Urinary bladder (tissue), 4 donors: ENCODE measurements at places on chromosomes 2 and 18. TPM values are rescaled to one million over a fixed set of nuclear protein-coding genes. Genes with fewer than 3 reads are reported as not detected.
A peak's percentile ranks its signal among the peaks of the same experiment; 100 is the strongest.

Gene CPO
- total RNA-seq = 0.53 TPM

- DNase-seq = no peak
Measured at GRCh38 chr18:2911533-2911932, 64.7 kb downstream of the EMILIN2 start.

Gene FEV
- total RNA-seq = not detected

GRCh38 chr2:227295806-227296205, 29.2 kb upstream of the MFF start:
- DNase-seq = no peak

- no peak for DNase-seq
Measured at GRCh38 chr2:196315388-196316049, 144.1 kb upstream of the STK17B start.

Gene TRABD2A
- 1.3 TPM for total RNA-seq

- no peak for DNase-seq
Measured at GRCh38 chr2:55782528-55783173, 89.0 kb upstream of the PNPT1 start.

Gene SETBP1
- 46.7 TPM for total RNA-seq

Gene SLC16A14
- 13.7 TPM for total RNA-seq

DNA sequence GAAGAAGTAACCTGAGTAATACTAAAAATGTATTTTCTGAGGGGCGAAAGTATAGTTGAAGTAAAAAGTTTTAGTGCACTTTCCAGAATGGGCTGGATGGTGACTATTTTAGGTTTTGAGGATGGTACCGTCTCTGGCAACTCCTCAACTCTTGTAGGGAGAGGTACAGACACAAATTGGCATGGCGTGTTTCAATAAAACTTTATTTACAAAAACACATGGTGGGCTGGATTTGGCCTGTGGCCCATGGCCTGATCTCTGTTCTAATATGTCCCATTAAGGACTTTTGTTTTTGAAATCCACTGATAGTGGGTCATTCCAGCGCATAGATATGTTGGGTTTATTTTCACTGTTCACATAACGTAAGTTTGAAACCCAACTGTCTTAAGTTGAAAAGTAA, 132.8 kb downstream of the AGAP1 start:
- no peak for DNase-seq

Gene UGT1A10
- not detected for total RNA-seq

DNA sequence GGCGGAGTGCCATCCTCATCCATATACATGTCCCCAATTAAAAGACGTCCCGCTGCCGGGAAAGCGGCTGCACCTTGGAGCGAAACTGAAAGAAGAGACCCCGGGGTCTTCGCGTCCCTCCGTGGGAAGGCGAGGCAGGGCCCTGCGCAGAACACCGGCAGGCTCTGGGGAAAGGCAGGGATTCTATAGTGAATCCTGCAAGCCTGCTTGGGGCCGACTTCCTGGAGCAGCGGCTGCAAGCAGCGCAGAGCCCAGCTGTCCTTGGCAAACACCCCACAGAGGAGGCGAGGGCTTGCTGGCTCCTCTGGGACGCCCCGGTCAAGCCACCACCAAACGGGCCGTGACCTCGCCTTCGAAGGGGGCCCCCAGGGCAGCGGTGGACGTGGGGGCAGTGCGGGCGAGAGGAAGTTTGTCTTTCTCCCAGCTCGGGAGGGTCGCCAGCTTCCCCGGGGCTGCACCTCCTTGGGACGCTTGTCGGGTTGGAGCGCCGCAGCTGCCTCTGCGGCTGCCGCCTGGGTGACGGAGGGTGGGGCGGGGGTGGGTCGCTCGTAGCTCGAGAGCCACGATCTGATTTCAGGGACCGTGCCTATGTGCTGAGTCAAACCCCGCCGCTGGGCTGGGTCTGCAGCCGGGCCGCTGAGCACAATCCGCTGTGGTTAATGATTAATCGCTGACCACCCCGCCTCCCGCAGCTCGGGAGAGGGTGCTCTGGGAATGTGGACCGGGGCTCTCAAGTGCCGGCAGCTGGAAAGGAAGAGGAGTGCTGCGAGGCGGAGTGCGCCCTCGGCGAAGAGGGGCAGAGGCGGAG, 486 bp upstream of the GPR39 start:
- peak; percentile 69 for DNase-seq

DNA sequence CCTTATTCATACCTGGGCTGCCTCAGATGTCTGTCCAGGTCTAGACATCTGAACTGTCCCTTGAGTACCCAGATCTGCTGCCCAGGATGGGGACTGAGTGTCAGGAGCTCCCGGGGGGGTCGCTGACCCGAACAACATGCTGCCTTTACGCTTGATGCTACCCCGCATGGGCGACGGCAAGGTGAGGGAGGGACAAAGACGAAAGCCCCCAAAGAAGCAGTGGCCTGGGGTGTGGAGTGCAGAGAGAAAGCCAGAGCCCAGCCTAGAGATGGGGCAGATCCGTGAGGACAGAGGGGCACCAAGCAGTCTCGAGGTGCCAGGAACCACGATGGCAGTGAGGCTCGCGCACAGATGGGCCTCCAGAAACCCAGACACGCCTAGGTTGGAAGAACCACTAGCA, 234.7 kb downstream of the ATAD2B start:
- DNase-seq = no peak
